Sigmoid colon (tissue), 7 donors: ENCODE measurements at places on chromosomes 2 and 18. TPM values are rescaled to one million over a fixed set of nuclear protein-coding genes. Genes with fewer than 3 reads are reported as not detected.
A peak's percentile ranks its signal among the peaks of the same experiment; 100 is the strongest.

The TMEM178A gene
- 3.9 TPM for total RNA-seq

The C2orf81 gene
- total RNA-seq, result not detected

GRCh38 chr2:169393068-169393590, 30.8 kb upstream of the LRP2 start:
- H3K36me3 ChIP-seq, result no peaks in the 10 kb centered on the region
- no peaks in the 10 kb centered on the region for H3K4me1 ChIP-seq
- no peak for DNase-seq

- no peaks in the 10 kb centered on the region for H3K36me3 ChIP-seq
- peak; percentile 93 for DNase-seq
- H3K27ac ChIP-seq, result peak overlapping the region; percentile 56
- H3K27me3 ChIP-seq, result no peaks in the 10 kb centered on the region
These were observed 48.5 kb downstream of the SMAD7 start for GRCh38 chr18:48902023-48902855.

DNA sequence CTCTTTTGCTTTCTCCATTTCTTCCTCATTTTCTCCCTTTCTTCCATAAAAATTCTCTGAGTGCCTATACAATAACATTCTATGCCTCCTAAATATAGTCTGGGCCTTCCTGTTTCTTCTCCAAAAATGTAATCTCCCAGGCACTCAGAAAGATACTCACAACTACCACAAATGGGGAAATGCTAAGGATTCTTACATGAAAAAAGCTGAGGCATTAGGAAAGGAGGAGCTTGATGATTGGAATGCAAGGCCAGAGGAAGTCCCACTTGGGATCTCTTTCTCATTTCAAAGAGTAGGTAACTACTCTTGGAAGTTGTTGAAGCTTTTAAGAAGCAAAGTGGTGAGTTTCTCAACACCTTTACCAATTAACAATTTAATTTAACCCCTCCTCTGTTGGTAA, 3.4 kb downstream of the VSNL1 start:
- no peak for DNase-seq
- H3K27me3 ChIP-seq, result peaks cover 3% of the 10 kb centered on the region
- H3K27ac ChIP-seq, result no peak overlapping the region
- no peaks in the 10 kb centered on the region for H3K4me1 ChIP-seq
- H3K36me3 ChIP-seq, result no peaks in the 10 kb centered on the region
- no peak overlapping the region for H3K4me3 ChIP-seq

DNA sequence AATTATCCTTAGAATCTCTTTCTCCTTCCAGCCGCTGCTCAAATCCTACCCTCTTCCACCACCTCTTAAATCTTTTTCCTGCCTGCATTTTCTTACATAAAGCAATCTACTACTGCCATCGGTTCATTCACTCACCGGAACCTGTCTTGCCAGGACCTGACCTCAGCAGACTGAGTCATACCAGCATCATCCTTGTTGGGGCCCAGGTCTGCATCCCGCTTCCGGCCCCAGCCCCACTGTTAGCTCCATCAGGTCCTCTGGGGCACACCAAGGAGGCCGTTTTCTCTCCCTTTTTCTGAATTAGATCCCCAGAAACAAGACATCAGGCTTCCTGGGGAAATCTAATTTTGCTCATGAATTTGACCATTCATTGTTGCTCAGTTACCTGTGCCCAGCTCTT, 42.7 kb upstream of the TGFA start:
- no peak for DNase-seq
- H3K36me3 ChIP-seq, result no peaks in the 10 kb centered on the region
- H3K4me1 ChIP-seq, result no peaks in the 10 kb centered on the region
- H3K27me3 ChIP-seq, result no peaks in the 10 kb centered on the region

GRCh38 chr2:136032192-136032591, 46.8 kb upstream of the DARS1 start:
- H3K4me1 ChIP-seq, result no peaks in the 10 kb centered on the region
- no peak overlapping the region for H3K27ac ChIP-seq
- H3K4me3 ChIP-seq, result no peak overlapping the region
- no peaks in the 10 kb centered on the region for H3K36me3 ChIP-seq
- DNase-seq, result no peak

GRCh38 chr18:56475250-56475649, 163.1 kb downstream of the TXNL1 start:
- no peaks in the 10 kb centered on the region for H3K36me3 ChIP-seq
- no peaks in the 10 kb centered on the region for H3K27me3 ChIP-seq
- H3K4me3 ChIP-seq, result no peak overlapping the region
